AML-193 (cell line): ENCODE measurements at places on chromosomes 5 and 9.

DNA sequence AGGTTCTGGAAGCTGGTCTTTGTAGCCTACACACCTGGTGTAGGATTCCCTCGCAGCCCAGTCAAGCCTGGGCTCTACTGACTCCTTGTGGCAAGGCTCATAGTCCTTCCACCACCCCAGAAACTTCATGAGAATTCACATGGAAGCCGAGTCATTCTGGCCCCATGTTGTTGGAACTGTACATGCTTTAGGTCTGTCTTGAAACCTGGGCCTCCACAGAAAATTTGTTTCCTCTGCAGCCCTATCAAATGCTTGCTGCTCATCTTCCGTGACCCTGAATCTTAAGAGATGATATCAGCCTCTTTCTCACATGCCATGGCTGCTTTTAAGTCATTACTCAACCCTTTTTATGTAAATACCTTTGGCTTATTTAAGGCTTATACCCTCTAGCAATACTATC lies 113.4 kb upstream of the GRHPR start:
- DNase-seq = no peak

- DNase-seq = no peak
These were observed 141.6 kb downstream of the NR3C1 start for GRCh38 chr5:143261748-143262392.

- no peak for DNase-seq
These were observed 183.5 kb downstream of the LURAP1L start for GRCh38 chr9:12958279-12958678.

DNA sequence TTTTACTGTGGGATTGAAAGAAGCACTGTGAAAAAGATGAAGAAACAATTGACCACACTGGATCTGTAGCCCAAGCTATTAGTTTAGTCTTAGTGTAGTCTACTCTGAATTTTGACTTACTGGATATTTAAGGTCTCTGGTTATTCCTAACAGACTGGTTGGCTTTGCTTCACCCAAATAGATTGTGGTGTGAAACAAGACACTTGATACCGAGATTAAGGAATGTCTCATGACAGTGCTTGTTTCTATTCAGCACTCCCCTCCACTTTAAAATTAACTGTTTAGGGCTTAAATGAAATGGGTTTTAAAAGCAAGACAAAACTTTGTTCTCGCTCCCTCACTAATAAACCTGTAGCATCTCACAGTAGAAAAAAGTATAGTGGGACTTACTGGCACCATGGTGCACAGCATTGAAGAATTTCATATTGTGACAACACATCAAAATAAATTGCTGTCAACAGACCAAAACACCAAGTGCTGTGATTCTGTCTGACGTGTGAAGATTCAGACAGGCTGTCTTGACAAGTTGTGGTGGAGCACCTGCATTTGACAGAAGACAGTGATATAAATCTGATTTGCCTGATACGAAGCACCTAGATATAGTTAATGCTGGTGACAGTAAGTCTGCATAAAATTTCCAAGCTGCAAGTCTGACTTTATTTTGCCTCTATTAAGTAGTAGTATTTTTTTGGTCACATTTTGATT lies 73.1 kb downstream of the PBX3 start:
- DNase-seq = no peak

DNA sequence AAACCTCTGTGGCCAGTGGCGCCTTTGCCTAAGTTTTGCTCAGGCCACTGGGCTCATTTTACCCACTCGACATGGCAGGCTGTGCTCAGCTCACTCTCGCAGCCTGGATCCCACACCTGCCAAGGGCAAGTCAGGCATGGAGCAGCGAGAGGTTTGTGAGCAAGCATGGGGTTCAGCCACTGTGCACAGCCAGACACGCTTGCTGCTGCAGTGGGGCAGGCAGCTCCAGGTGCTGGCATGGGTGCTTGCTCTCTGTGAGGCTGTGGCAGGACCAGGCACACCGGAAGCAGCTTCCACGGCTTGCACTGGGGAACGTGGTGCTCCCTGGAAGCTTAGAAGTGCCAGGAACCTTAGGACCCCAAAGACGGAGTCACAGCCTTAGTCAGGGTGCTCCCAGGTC lies 470.1 kb downstream of the CDH9 start:
- no peak for DNase-seq

DNA sequence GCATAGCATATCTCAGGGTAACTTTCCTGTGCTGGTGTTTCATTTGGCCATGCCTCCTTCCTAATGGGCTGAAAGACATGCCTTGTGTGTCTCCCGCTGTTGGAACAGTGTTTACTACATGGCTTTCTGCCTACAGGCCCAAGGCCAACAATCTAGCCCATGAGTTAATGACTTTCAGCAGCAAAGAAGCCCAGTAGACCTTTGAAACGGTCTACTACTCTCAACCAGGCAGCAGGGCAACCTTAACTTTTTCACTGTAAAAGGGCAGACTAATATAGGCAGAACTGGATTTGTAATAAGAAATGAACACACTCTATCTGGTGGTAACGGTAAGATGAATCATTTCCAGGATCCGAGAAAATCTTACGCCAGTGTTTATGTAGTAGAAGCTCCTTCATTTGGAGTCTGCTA lies 21.0 kb downstream of the C5orf15 start:
- no peak for DNase-seq

DNA sequence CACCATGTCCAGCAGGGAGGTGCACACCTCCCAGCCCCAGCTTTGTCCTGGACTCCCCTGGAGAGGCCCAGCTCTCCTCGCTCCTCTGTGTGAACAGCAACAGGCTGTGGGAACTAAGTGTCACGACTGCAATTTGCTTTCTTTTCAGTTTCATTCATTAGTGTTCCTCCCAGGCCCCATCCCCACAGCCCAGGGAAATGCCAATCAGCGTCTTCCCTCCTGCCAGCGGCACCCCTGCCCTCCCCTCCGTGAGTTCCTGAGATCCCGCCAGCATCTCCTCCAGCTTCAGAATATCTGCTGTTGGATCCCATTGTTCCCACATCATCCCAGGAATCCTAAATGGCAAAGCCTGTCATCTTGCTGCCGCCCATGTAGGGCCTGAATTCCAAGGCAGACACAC lies 13.1 kb upstream of the RPL26L1 start:
- DNase-seq = no peak

- DNase-seq = no peak
These were observed 1336.1 kb upstream of the CDH9 start for GRCh38 chr5:28374492-28374967.

DNA sequence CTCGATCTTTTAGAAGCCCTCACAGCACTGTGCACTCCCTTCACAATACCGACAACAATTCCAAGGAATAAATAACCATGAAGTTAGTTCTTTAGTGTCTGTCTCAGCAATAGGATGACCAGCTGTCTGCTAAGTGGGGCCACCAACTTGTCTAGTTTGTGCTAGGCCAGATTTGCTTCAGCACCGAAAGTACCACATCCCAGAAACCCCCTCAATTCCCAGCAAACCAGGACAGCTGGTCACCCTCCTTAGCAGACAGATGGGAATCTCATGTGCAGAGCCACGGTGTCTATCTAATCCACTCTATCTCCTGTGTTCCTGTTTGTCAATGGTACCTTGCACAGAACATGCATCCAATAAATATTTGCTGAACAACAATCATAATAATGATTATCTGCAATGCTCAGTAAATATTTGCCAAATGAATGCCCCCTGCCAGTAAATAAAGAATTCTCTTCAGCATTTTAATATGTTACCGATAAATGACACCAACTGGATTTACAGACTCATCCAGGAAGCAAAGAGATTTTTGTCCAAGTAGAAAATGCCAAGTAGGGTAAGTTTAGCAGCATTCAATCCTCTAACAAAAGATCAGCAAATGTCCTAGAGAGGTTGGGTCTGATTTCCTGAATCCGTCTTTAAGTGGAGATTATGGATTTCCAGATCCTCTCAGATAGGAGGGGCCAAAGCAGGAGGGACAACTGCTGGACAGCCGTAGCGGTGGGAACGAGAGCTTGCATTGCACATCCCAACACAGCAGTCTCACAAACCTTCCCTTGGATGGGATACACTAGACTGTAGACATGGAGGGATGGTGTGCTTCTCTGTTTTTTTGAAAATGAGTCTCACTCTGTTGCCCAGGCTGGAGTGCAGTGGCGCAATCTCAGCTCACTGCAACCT lies 51.9 kb upstream of the ANKRD33B start:
- no peak for DNase-seq

GRCh38 chr5:113061846-113062780 lies 85.5 kb downstream of the DCP2 start:
- no peak for DNase-seq

GRCh38 chr5:66642538-66642937 lies 46.3 kb downstream of the MAST4 start:
- DNase-seq = no peak

DNA sequence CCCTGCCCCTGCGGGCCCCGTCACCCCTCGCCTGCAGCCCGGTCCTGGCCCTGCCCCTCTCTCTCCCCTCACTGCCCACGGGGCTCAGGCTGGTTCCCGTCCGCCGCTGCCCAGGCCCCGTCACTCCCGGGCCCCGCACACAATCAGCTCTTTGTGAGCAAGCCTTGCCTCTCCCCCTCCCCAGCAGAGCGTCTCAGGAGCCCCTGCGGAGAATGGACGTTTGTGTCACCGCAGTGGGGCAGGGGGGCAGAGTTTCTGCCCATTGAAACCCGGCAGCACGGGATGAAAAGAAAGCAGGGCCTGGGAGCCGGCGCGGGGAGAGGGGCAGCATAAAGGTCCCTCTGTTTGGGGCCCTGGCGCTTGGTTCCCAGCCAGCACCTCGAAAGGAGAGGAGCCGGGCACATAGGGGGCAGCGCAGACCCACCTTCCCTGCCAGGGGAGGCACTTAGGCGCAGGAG lies 13.5 kb upstream of the NUP214 start:
- DNase-seq = no peak

GRCh38 chr9:114691046-114691955 lies 9.3 kb upstream of the TEX48 start:
- no peak for DNase-seq

GRCh38 chr5:136028782-136029742 lies at the start of gene TGFBI:
TGFBI (plus strand) TSS chr5:136028988; CDS start chr5:136029056, 68 bp downstream.
- no peak for DNase-seq

DNA sequence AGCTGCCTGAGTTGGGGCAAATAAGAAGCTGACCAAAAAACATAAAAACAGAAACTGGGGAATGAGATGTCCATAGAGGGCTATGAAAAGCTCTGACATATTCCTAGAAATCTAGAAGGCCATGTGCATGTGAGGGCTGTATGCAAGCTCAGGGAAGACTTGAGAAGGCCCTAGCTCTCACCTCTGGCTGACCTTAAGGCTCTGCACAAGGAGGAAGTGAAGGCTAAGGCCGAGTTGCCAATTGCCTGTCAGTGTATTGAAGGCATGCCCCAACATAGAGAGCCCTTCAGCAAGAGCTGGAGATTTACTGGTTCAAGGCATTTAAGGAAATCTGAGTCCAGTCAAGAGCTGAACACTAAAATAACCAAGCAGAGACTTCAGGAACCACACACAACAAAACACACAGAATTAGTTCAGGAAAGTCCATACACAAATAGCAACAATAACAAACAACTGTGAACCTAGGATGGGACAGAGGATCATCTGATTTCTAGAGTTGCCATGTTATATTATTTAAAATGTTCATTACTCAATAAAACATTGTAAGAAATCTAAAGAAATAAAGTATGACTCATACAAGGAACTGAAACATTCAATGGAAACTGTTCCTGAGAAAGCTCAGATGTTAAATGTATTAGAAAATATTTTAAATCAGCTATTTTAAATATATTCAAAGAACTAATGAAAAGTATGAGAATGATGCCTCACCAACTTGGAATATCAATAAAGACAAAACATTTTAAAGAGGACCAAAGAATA lies 161.8 kb downstream of the AUH start:
- no peak for DNase-seq
